ENCODE measurements at places on chromosomes 13 and 19.
A peak's percentile ranks its signal among the peaks of the same experiment; 100 is the strongest.

DNA sequence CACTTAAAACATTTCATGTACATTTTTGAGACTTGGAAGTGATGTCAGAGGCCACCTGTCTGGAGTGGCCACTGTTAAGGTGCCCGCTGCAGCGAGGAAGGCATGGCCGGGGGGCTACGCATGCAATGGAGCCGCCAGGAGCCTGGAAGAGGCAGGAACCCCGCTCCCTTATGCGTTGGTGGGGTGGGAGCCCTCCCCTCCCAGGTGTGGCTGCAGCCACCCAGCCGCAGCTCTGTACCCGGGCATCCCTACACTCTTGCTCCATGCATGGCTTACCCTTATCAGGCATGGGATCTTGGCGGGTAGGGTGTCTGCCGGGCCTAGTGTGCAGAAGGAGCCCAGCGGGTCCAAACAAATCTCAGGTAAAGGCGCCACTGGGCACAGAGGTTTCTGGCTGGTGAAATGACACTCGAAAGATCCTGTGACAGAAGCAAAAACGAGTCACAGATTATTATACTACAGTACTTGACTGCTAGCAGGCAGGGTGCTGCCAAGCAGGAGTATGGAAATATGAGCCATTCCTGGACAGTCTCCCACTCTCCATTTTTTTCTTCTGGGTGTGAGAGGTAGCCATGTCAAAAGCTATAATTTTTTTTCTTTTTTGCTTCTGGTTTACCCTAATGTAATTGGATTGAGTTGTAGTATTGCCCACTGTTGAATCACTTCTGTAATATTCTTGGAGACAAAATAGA lies 1606.3 kb upstream of the MIR17HG start:
- DNase-seq: no peak

- no peak for DNase-seq
These were observed 26.8 kb upstream of the LRCH1 start for GRCh38 chr13:46526100-46526735.

DNA sequence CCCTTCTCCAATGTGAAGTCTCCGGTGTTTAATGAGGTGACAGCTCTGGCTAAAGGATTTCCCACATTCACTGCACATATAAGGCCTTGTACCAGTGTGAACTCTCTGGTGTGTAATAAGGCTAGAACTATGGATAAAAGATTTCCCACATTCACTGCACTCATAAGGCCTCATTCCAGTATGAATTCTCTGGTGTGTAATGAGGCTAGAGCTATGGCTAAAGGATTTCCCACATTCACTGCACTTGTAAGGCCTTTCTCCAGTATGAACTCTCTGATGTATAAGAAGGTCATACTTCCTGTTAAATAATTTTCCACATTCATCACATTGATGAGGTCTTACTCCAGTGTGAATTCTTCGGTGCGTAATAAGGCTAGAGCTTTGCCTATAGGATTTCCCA lies 5.9 kb downstream of the ZNF256 start:
- DNase-seq: no peak

DNA sequence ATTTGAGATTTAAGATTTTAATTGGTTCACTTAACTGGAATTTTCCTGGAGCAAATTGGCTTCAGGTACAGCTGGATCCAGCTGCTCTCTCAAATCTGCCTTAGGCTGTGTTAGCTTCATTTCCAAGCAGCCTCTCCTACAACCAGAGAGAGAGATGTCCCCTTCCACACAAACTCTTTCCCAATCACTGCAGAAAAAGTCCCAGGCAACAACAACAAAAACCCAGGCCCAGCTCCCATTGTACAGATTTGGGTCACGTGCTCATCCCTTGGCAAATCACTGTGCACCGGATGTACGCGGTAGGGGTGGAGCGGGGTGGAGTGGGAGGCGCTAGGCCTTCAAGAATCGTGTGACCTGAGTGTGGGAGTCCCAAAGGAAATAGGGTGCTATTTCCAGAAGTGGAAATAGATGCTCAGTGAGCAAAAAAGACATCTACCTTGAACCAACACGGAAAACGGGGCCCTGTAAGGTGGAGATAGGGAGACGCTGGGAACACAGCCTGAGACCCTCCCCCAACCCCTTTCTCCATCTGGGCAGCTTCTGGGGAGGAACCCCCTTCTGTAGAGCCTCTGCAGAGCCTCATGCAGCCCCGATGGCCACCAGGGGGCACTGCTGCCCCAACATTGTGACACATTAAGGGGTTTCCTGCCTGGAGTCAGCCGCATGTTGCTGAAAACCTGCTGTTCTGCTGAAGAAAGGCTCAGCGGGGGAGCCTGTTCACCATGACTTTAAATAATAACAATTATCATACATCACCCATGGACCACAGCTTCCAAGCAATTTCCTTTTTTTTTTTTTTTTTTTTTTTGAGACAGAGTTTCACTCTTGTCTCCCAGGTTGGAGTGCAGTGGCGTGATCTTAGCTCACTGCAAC lies 25.4 kb downstream of the HPN start:
- DNase-seq: peak; percentile 79

- DNase-seq: no peak
These were observed 95.5 kb downstream of the OXGR1 start for GRCh38 chr13:96898646-96899254.

Data from stimulated activated CD8-positive, alpha-beta memory T cell treated with anti-CD3 and anti-CD28 coated beads, Interleukin-2, amount 100 ng/mL, for 1 hour (primary cell).